ENCODE measurements at places on chromosomes 12 and 14.

DNA sequence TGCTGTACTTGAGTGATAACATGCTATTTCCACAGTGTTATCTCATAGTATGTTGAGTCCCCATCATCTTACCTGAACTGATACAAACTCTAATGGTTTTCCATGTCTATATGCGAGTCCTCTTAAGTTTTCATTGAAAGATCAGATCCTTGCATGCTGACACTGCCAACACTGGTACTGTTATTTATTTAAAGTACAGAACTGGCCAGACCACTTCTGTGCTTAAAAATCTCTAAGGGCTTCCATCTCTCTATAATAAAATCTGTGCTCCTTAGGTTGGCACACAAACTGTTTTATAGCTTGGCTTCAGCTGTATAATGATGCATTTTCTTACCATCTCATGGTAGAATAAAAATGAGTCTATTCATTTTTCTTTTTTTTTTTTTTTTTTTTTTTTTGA is 188.1 kb downstream of the ERC1 start:
- DNase-seq: no peak

- DNase-seq: no peak
These were observed 224.3 kb upstream of the ATP2B1 start for GRCh38 chr12:89932954-89933353.

GRCh38 chr12:93087840-93088610 is 158.9 kb upstream of the EEA1 start:
- no peak for DNase-seq

DNA sequence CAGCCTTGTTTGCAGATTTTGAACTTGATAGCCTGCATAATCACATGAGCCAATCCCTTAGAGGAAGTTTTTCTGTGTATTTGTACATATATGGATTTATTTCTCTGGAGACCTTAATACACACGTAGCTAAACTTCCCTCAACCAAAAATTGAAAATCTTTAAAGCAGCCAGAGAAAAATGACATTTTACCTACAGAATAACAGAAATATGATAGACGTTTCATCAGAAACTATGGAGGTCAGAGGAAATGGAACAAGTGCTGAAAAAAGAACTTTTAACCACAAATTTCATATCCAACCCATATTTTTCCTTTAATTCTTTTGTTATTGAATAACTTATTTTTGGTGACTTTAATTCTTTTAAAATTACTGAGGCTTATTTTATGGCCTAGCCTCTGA is 177.7 kb downstream of the CCDC91 start:
- no peak for DNase-seq

GRCh38 chr14:48568688-48569087 is 893.3 kb upstream of the MDGA2 start:
- no peak for DNase-seq

DNA sequence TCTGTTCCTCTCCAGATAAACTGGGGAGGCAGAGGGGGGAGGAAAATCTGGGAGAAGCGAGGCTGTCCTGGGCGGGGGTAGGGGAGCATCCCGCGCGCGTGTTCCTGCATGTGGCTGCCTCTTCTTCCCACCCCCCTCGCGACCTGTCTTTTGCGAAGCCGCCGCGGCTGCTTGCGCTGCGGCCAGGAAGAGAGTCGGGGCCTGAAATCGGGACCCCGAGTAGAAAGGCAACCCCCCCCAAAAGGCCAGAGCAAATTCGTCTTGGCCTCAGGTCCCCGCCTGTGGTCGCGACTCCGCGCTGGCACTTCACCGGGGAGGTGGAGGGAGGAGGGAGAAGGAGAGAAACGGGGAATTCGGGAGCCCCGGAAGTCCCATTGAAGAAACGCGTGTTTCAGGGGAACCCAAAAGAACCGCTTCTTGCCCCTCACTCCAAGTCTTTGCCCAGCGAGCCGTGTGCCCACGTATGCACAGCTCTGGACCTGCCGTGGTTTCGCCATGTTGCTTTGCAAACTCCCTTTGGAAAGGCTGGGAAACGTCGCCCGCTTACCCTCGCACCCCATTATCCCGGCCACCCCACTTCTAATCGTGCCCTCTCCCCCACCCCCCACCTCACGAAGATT is 944 bp downstream of the CCND2 start:
- no peak for DNase-seq

DNA sequence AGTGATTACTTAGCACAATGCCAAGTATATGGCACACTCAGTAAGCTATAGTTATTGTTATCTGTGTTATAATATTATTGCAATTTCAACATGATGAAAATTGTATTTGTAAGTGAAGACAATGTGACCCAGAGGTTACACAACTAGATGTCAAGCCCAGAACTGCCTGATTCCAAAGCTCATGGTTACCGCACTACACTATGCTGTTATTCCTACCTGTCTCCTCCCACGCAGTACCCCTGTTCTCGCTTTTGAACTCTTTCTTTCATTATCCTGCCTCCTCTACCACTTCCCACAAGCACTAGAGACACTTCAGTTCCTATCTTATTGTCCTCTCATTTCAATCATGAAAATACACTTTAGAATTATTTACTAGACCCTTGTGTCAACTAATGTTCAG is 93.2 kb downstream of the PLCZ1 start:
- DNase-seq: no peak

- DNase-seq: no peak
These were observed 213.0 kb upstream of the KRR1 start for GRCh38 chr12:75724307-75724927.

DNA sequence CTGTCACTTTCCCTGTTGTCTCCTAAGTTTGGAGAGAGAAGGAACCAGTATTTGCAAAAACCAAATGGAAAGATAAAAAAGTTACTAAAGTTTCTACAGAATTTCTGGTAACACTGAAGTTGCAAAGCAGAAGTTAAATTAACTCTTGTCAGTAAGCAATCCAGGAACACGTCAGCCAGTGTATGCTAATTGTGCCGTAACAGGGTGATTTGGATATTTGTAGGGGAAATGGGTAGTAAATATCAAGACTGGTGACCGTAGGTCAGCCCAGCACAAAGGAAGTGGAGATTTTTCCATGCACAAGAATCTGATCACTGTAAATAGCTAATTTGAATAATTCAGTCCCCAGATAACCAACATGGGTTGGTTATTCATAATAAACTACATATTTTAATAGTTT is 2.3 kb downstream of the CDKN1B start:
- DNase-seq: no peak

- no peak for DNase-seq
These were observed 61.5 kb upstream of the LRTM2 start for GRCh38 chr12:1758887-1759286.

GRCh38 chr12:123265851-123266678 is 5.6 kb downstream of the CDK2AP1 start:
- DNase-seq: no peak

DNA sequence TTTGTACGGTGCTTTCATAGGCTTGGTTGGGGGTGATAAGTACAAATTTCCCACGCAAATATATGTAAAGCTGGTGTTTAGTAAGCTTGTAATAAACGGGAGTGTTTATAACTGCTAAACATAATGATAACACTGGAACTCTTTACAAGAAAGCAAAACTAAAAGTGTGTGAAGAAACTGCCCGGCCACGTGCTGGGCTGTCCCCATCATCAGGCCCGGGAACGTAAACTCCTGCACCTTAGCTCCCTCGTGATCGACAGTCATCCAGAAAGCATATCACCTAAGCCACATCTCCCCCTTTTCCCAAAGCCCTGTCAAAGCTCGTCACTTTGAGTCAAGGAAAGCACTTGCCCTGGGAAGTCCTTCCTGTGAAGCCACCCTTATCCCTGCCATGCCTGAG is 18.0 kb upstream of the PARP11 start:
- DNase-seq: no peak

DNA sequence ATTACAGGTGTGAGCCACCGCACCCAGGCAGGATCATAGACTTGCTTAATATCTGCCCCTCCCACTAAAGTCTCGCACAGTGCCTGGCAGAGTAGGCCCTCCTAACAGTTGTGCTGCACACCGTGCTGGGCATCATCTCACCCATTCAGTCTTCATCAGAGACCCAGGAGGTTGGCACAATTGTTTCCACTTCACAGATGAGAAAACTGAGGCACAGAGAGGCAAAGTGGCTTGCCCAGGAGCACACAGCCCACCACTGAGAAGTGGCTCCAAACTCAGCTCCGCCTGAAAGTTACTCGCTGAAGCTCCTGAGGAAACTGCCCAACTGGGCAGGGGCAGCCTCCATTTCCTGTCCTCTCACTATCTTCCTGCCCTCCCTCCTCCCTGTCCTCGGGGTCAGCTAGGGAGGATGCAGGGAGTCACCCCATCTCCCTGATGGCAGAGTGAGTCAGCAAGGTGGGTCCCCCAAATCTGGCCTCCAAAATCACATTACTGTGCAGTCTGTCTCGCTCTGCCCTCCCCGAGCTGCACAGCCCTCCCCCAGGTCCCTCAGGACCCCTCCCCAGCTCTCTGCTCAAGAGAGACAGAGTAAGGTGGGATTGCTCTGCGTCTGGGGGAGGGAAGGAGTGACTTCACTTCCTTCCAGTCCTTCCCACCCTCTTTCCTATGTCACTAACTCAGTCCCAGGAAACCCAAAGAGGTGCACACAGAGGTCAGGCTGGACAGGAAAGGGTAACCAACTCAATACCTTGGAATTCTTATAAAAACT is 5.7 kb downstream of the SLC8B1 start:
- no peak for DNase-seq

- DNase-seq: no peak
These were observed 26.0 kb upstream of the VPS37B start for GRCh38 chr12:122921917-122922316.

DNA sequence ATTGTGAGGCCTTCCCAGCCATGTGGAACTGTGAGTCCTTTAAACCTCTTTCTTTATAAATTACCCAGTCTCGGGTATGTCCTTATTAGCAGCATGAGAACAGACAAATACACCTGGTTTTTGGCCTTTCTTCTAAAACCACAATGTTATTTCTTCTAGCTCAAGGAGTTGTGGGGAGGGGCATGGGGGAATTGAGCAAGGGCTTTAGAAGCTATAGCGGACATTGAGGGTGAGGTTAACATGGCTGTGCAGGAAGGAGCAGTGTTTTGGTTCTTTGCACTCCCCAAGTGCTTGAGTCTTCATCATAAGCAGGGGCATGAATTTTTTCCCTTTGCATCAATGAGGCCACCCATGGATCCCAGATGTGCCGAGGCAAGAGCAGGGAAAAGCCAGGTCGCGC is 86.8 kb downstream of the SPRING1 start:
- DNase-seq: no peak

- DNase-seq: no peak
These were observed 45.5 kb downstream of the RIC8B start for GRCh38 chr12:106819991-106820390.

DNA sequence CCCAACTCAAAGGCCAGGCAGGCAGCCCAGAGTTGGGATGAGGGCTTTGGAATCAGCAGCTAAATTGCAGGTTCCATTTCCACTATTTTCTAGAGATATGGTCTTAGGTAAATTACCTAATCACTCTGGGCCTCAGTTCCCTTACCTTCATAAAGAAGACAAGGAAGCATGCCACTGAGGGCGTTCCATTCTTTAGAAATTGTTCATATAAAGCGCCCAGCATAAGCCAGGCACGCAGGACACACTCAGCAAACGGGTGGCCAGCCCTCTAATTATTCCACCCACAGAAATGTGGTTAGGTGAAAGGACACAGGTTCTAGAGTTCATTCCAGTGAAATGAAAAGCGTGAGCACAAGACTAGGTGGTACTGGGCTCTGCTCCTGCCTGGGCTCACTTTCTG is 87.9 kb upstream of the BCL11B start:
- DNase-seq: no peak

DNA sequence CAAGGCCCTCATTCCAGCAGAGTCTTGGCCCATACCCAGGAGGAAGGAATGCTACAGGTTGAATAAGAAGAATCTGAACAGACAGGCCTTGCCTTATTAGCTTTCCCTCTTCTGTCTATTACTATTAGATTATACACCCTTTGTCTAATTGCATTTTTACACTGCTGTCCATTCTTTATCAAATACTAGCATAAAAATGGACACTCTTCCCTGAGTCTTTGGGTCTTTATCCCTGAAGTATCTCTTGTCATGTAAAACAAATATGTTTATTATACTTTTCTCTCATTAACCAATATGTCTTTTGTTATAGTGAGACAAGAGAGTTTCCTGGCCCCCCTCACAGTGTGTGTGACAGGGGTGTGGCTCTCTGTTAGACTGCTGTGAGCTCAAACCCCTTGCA is 897.4 kb upstream of the SEL1L start:
- no peak for DNase-seq

- no peak for DNase-seq
These were observed 431 bp upstream of the RHOJ start for GRCh38 chr14:63203618-63204406.

DNA sequence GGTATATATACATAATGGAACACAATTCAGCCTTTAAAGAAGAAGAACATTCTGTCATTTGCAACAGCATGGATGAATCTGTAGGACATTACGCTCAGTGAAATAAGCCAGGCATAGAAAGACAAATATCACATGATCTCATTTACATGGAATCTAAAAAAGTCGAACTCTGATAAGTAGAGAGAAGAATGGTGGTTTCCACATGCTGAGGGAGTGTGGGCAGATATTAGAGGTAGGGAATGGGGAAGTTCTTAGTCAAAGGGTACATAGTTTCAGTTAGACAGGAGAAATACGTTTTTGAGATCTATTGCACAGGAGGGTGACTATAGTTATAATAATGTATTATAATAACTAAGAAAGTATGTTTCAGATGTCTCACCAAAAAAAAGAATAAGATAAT is 71.4 kb downstream of the ADAMTS20 start:
- DNase-seq: no peak

- DNase-seq: no peak
These were observed 8.7 kb downstream of the SAV1 start for GRCh38 chr14:50659327-50659974.

GRCh38 chr14:34147461-34147860 is 196.6 kb upstream of the EGLN3 start:
- DNase-seq: no peak

- DNase-seq: no peak
These were observed 216.5 kb downstream of the C12orf50 start for GRCh38 chr12:87812681-87813080.

DNA sequence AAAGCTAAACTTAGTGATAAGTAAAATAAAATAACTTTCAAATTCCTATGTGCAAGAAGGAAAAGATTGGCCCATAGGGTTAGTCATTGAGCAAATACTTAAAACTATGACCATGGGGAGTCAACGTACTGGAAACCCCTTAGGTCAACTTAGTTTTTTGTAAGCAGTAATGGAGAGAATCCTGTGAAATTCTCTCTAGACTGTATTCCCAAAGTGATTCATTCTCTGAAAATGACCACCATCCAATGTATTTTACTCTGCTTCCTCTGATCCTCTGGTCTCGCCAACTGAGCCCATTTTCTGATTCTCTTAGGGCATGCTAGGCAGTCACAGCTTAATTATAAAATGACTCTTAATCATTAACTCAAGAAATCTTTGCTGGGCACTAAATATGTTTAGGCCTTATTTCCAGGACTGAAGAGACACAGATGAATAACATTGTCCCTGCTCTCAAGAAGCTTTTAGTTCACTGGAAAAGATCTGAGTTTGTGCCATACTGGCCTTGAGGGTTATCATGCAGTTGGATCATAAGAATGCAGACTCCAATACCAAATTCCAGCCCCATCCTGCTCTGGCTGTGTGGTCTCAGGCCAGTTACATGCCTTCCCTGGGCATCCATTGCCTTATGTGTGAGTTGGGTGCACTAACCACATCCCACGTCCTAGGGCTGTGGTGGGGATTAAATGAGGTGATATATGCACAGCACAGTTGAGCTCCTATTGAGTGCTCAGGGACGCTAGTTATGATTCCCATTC is 732.4 kb downstream of the AACS start:
- DNase-seq: no peak

GRCh38 chr12:126419131-126419530 is 1353.9 kb downstream of the AACS start:
- no peak for DNase-seq

GRCh38 chr12:22034709-22035506 is 11.1 kb upstream of the CMAS start:
- DNase-seq: no peak

GRCh38 chr12:51871126-51871525 is 16.8 kb upstream of the ANKRD33 start:
- no peak for DNase-seq
